Left lung (tissue), 14 donors: ENCODE measurements at places on chromosomes 5 and 9.

GRCh38 chr5:32880796-32881195 lies 169.7 kb downstream of the NPR3 start:
- DNase-seq: no peak

DNA sequence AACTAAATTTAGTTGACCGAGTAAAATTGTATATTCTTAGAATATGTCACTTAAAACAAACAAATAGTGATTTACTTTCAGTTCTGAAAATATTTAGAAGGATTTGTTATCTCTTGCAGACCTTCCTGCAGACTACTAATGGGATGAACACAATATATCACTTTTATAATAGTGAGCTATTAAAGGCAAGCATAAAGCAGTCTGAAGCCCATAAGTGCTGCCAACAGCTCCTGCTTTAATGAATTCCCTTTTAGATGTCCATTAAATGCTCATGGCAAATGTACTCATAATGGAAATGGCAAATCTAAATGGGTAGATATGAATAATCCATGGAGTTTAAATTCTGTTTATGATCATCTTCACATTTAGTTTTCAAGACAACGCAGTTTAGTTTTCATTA lies 170.2 kb downstream of the RANBP17 start:
- DNase-seq: no peak

GRCh38 chr9:78544230-78544629 lies 247.3 kb downstream of the PSAT1 start:
- no peak for DNase-seq

DNA sequence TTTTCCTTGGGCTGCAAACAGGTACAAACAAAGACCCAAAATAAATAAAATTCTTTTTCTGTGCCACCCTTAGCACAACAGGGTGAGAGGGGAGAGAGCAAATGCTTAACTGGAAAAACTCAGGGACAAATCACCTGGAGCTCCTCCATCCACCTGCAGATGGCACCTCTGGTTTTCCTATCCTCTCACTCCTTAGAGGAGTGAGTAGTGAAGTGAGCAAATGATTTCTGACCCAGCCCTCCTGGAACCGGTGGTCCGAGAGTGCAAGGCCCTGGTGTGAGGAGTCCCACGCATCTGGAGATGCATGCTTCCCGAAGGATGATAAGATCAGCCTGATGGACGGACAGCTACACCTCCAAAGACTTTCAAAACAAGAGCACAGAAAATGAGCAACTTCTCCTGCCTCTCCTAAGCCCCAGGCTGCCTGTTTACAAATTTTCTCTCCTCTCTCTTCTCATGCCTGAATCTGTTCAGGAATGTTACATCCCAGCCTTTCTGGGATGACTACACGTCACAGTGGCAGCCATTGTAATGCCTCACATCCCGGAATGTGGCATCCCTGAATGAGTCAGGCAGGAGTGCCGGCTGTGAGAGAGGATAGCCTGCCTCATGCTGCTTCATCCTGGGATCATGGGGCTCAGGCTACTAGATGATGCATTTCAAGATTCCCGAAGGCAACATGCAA lies 86.4 kb downstream of the ADRB2 start:
- DNase-seq: no peak

- no peak for DNase-seq
Observed at GRCh38 chr9:2761424-2761823, 44.1 kb downstream of the KCNV2 start.

- DNase-seq: no peak
Observed at GRCh38 chr5:56071470-56071869, 76.7 kb upstream of the IL6ST start.

GRCh38 chr9:5999443-6000101 lies 15.9 kb downstream of the RANBP6 start:
- DNase-seq: no peak

DNA sequence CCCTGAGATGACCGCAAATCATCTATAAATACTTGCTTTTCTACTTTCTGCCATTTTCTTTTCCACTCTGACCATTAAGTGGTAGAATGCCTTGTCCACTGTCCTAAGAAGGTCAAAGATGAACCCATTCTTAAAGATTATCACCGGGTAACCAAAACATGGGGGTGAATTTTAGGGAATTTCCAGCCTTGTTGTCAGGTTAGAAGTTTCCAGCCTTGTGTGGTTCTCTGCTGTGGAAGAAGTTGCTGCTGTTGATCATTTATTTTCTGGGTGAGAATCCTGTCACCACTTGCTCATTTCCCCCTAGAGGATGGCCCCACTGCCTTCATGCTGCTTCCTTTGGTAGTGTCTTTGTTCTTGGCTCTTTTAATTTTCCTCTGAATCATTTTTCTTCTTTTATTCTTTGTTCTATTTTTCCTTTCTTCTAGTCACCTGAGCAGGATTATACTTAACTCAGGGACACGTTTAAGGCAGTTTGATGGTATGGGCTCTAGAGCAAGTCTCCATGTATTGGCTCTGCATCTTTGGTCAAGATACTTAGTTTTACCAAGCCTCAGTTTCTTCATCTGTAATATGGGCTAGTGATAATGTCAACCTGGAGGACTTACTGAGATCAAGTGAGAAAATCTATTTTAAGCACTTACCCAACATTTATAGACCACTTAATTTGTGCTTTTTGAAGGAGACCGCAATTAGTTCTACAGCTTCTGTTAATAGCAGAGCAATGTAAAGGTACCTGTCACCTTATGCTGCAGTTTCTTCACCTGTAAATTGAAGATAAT lies 266.2 kb downstream of the ARHGAP26 start:
- no peak for DNase-seq

GRCh38 chr5:159133041-159133741 lies 33.5 kb upstream of the EBF1 start:
- DNase-seq: no peak

DNA sequence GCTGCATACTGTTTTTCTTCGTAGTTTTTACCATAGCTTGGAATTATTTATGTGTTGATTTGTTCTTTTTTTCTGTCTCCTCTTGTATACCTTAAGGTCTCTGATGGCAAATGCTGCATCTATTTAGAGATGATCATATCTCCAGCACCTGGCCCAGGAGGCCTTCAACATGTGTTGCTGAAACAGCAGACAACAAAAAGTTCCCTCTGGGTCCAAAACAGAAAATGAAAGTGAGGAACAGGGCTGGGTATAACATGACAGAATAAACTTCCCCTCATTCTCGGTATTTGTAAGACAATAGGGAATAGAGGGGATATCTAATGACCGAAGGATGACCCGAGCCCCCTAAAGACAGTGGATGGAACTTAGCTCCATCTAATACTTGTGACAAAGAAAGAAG lies 22.7 kb upstream of the PCSK1 start:
- no peak for DNase-seq

DNA sequence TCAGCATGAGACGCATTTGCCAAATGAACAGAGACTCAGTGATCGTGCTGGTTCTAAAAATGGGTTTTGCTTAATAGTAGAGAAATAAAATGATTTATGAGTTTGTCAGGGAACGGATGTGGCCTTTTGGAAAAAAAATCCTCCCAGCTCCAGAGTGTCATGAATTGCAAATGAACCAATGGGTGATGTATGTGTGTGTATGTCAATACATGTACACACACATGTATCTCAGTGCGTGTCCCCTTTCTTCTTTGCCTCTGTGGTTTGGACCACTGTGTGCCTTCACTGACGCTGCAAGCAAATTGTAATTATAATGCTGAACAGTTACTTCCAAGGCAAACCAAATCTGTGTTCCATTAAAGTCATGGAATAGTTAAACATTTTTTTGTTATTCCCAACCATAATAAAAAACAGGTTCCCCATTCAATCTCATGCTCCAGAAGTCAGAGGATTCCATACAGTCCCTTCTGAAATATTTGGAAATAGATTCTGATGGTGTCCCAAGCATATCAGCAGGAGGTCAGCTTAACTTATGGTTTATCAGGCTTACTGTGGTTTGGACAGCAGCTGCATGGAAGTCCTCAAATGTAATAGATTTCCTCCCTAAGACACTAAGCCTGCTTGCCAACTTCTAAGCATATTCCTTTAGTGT lies 630.5 kb downstream of the ACTL7B start:
- no peak for DNase-seq

DNA sequence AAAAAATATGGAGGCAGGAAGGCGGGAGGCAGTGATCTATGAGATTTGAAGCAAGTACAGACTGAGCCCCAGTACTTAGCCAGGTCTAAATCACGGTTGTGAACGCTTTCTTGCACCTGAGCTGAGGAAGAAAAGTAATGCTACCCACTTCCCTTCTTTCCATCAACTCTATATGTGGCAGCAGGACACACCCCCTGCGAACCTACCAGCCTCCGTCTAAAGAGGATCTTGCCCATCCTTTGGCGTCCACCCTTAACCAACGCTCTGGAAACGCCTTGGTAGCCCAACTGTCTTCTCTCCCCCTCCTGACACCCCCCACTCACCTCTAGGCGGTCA lies 545 bp downstream of the HMGCS1 start:
- no peak for DNase-seq

DNA sequence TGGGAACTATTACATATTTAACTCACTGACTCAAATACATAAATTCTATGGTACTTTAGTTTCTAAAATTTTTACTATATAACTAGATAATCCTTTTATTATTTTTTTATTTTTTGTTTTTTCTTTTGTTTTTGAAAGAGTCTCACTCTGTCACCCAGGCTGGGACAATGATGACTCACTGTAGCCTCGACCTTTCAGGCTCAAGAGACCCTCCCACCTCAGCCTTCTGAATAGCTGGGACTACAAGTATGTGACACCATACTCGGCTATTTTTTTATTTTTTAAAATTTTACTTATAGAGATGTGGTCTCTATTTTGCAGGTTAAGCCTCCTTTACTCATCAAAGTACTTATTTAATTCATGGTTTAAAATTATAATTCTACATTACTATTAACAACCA lies 92.2 kb upstream of the SLCO4C1 start:
- DNase-seq: no peak

DNA sequence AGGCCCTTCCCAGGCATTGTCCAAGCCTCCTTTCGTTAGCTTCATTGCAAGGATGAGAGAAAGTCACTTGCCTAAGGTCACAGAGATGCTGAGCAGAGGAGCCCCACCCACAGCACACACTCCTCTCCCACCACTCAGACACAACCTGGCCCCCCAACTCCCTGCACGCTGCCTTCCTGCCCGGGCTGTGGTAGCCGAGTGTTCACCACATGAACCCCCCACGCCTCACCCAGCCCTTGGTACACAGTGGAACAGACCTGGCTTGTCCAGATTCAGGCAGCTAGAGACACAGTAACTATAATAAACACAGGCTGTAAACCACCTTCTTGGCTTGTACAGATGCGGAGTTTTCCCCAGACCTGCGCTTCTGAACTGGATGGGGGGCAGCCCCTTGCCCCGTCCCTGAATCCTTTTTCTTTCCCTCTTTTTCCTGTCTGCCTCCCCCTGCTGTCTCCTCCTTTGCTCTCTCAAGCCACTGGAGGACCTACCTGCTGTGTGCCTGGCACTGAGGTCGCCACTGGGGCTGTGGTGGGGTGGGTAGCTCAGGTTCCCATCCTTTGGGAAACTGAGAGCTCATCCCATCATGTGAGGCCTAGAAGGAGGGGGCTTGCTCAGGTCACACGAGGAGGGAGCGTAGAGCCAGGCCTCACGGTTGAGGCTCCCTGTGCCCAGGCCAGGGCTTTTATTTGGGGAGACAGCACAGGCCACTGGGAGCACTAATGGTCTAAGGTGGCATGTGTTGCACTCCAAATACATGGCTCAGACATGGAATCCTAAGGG lies 55.7 kb upstream of the SYNPO start:
- DNase-seq: peak; percentile 17

DNA sequence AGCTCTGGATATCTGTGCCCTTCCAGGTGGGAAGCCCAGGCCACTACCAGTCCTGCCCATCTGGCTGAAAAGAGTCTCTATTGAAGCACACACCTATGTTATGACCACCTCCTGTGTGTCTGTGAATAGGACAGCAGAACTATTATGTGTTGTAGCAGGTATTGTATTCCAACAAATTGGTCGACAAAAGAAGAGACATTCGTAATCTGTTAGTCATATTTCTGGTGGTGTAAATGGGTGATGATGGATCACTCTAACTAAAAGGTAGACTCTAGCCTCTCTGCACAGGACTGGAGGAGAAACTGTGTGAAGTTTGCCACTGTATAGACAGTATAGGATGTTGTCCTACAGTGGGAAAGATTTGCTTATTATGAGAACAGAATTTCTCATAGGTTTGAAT lies 416.1 kb downstream of the TMEM38B start:
- no peak for DNase-seq

DNA sequence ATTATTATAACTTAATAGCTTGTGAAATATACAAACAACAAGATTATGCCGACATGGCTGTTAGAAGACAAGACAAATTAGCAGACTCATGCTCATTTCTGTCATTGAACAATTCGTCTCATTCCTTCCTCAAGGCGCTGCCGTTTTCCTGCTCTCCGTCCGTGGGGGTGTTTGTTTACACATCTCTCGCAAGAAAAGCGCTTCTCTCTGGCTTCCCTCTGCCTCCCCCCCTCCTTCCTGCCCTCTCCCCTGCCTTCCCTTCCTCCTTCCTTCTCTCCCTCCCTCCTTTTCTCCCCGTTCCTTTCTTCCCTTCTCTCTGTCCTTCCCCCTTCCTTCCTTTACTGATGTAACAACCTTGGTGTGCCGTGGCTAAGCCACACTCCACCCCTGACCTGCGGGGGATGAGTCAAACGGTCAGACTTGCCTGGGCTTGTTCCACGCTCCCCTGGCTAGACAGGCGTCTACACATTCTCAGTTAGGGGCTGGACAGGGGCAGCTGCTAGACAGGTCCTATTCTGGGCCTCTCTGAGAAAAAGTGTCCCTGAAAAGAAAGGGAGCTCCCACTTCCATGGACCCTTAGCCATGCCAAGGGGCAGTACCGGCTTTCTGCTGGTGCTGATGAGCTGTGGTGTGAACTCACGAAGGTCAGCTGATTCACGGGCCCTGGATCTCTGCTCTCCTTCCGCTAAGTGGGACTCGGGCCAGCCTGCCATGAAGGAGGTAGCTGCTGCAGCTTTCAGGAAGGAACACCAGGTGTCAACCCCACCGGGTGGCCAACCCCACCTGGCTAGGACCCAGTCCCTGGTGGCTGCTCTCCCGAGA lies 32.0 kb upstream of the SPTLC1 start:
- DNase-seq: peak; percentile 79

DNA sequence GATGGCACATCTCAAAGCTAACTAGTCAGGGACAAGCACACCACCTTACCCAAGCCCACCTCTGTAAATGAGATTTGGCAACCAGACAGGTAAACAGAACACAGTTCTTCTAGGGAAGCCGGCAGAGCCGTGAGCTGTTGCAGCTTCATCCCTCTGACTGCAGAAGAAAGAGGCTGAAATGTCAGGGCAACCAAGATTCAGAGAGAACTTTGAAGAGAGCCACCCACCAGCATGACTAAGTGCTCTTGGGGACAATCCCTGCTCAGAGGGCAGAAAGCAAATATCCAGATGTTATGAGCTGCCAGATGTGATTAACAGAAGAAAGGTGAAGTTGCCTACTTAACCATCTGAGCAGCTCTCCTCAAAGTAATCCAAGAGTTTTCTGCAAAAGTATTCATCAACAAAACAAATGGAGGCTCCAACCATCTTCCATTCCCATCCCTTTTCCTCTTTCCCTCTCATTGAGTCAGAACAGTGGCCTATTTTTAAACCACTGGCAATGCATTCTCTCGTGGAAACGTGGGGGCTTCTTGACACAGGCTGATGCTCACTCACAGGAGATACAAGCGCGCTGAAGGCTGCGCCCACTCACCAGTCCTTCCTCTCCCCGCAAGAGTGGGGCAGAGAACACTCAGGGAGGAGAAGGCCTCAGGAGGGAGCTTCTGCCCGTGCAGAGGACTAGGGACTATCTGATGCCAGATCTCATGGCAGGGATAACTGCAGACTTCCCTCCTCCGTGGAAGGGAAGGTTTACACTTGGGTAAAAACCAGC lies 57.1 kb downstream of the SLIT3 start:
- DNase-seq: no peak
